ENCODE measurements at places on chromosomes 2 and 18.

DNA sequence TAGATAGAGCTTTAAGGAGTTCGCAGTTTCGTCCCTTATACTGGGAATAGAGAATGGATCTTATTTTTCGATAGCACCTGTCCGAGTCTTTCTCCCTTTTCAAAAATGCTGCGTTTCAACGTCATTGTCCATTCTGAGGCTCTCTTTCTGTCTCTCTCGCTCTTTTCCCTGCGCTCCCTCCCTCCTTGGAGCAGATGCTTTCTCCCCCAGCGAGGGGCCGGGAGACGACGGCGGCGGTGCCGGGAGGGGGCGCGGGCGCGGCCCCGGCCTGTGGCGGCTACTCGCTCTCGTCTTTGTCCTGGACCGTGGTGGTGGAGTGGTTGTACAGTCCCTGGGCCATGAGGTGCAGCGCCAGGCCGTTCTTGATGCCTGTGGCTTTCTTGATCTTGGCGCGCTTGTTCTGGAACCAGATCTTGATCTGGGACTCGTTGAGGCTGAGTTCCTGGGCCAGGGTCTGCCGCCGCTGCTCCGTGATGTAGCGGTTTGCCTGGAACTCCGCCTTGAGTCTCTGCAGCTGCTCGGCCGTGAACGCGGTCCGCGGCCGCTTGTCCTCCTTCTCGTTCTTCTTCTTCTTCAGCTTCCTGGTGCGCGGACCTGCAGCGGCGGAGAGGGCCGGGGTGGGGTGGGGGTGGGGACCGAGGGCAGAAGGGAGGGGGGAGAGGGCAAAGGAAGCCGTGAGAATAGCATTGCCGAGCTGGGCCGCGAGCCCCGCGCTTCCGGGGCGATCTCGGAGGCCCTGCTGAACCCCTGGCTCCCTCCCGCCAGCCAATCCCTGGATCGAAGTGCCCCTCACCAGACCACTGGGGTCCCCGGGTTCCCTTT, 4.6 kb downstream of the EN1 start:
- DNase-seq, result no peak

GRCh38 chr18:58865033-58865590, 435 bp downstream of the ZNF532 start:
- no peak for DNase-seq

DNA sequence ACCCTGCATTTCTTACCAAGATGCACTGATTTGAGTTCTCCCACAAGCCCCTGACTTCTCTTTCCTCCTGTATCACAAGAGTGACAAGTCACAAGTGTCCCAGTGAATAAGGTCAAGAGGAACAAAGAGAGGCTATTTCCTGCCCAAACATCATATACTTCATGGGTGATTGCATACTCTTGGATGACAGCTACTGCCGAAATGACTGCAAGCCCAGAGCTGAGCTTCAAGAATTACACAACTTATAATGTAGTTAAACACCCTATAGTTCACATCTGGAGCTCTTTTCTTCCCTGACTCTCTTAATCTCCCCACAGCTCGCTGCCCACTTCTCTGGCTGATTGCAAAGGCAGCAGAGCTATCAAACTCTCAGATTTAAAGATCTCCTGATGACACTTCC, 289.7 kb upstream of the PARD3B start:
- DNase-seq, result no peak

GRCh38 chr2:181073896-181074295, 93.5 kb downstream of the UBE2E3 start:
- no peak for DNase-seq

DNA sequence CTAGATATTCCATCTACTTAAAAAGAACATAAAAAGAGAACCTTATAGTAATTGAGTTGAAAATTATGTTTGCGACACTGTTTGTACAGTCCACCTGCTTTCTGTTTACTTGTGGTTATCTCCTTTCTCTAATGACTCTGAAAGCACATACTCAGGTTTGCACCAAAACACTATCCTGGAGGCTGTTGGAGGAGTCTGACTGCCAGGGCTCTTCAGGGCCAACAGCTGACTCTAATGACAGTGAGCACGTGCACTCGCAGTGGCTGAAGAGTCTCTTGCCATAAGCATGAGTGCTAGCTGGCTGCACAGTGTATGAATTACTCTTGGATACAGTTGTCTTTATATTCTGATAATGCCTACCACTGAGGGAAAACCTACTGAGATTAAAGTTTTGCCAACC, 16.7 kb upstream of the GLS start:
- no peak for DNase-seq

DNA sequence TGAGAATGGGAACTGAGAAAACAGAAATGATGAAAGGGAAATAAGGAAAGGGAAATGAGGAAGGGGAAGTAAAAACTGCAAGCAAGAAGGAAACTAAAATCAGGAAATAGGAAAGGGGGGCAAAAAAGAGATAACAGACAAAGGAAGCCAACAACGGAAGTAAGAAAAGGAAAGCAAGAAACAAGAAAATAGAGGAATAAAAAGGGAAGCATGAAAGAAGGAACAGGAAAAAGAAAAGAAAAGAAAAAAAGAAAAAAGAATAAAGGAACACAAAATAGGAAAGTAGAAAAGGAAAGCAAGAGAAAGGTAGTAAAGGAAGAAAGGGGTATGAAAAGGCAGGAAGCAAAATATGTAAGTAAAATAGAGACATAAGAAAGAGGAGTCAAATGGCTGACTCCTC, 241.2 kb upstream of the NCKAP5 start:
- DNase-seq, result no peak

- DNase-seq, result no peak
These were observed 325.4 kb downstream of the PID1 start for GRCh38 chr2:228945710-228946109.

DNA sequence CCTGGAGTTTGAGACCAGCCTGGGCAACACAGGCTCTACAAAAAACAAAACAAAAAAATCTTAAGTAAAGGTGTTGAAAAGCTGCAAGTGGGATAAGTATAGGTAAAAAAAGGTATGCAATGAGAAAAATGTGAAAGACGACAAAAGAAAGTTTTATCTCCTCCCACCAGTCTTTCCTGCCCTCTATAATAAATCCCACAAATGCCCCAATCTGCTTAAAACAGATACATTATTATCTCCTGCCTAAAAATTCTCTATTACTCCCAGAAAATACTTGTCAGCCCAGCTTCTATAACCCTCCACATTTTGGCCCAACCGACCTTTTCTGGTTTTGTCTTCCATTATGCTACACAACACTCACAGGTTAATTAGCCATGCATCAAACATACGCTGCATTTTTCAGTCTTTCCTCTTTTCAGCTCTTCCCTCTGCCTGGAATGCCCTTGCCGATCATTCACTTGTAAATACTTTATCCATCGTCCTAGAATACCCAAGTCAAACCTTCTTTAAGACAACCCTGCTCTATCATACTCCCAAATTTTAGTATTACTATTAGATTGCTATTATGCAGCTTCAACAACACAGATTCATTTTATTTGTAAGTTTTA, 10.8 kb downstream of the ASXL2 start:
- no peak for DNase-seq

- no peak for DNase-seq
These were observed 90.4 kb upstream of the PARD3B start for GRCh38 chr2:204454672-204455380.

DNA sequence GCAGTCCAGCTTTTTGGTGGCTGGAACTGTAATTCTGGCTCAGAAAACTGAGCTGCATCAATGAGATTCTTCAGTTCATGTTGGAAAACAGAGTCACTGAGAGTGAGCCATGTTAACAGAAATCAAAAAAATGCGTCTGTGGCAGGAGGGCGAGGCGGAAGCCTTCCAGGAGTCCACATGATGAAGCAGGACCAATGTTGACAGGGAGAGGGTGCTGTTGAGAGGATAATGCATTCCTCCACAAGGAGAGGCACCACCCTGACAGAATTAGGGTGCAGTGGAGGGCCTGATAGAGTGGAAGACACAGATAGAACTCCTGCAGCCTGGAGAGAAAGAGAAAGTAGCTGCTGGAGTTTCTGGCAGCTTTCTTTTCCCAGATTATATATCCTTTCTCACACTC, 111.5 kb downstream of the MGAT5 start:
- DNase-seq, result peak; percentile 17

DNA sequence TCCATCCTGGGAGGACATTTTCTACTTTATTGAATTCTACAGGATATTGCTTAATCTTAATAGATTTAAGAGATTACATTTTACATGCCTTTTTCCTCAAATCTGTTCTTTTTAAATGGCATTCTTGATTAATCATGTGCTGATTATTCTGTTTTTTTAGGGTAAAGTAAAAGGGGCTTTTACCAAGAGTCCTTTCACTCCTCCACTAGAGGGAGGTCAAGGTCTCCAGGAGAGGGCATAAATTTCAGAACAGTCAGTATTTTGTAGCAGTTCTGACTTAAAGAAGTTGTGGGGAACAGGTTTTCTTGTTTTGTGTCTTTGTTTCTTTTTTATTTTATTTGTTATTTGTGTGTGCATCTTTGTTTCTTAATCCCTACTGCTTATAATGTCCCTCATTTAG, 25.4 kb downstream of the WDR75 start:
- DNase-seq, result peak; percentile 90

DNA sequence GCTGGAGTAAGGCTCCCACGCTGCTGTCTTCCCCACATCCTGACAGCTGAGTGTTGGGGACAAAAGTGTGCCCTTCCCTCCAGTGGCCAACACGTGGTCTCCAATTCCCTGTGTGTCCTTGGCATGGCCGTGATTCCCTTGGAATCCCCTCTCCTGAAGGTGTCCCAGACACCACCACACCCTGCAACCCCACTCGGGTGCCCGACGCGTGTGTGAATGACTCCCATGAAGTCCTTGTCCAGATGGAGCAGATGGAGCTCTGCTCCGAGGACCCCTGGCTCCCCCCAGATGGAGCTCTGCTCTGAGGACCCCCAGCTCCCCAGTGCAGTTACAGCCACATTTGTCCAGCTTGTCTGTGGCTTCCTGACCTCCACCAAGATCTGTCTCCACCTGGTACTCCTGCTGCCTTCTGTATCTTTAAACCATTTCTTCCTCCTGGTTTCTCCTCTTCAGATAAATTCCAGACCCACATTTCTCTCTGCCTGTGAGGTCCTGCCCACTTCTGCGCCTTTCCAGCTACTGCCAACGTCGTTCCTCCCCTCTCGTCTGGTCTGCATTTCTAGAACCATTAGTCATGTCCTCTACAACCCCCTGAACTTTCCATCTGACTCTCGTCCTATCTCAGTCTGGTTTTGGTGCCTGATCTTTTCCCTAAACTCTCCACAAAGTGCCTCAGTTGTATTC, 86.8 kb upstream of the PXDN start:
- no peak for DNase-seq

DNA sequence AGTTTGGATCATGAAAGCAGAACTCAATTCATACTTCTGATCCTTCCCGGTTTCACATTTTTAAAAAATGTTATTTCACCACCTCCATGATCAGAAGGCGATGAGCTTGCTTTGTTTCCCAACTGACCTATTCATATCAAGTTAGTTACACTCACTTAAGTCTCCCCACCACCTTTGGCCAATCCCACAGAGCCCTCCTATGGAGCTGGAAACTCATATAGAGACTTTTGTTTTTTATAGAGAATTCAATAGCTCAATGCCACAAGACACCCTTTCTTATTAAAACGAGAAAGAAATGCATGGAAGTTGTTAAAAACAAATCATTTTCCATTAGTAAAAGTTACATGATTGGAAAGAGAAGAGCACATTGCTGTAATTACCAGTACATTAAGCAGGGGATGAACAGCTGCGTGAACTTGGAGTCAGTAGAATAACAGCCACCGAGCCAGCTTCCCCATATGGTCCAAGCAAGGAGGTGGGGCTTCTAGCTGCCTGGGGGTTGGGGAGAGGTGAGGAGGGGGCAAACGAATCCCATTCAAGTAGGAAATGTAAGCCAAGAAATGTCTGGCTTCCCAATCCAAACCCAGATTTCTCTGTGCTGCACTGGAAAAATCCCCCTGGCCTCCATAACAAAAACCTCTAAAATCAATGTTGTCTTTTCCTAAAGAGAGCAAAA, 614.5 kb downstream of the IRS1 start:
- no peak for DNase-seq

GRCh38 chr2:11933854-11934253, 187.4 kb downstream of the LPIN1 start:
- no peak for DNase-seq

DNA sequence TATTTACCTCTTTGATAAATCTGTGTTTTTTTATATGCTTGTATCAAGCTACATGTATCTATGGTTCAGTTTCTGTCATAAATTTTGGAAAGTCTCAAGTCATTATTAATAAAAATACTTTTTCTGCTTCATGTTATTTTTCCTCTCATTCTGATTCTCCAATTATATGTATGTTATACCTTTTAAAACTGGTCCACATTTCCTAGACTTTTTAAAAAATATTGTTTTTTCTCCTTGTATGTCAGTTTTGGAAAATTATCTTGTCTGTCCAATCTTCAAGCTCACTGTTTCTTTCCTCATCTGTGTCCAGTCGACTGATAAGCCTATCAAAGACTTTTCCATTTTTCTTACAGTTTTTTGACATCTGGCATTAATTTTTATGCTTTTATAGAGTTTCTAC, 253.4 kb downstream of the ASXL3 start:
- no peak for DNase-seq

DNA sequence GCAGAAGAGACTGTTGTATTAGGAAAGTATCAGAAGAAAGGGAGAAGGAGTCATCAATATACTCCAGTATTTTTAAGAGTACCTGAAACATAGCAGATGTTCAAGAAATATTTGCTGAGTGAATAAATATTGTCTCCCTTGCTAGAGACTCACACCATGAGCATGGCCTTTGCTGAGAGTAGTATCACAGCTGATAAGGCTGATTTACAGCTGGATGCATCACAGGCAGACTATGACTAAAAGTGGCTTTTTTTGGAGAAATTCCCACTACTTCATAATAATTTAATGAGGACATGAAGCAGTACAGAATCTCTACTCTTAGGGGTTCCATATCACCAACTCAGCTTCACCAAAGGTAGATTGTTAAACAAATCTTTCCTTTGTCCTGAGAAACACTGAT, 373.3 kb downstream of the RBM43 start:
- no peak for DNase-seq

GRCh38 chr18:36398419-36398818, 100.9 kb downstream of the FHOD3 start:
- no peak for DNase-seq
